ENCODE measurements at places on chromosomes 2 and 18. TPM values are rescaled to one million over a fixed set of nuclear protein-coding genes. Genes with fewer than 3 reads are reported as not detected.

ACVR1C gene
- 0.06 TPM for total RNA-seq

STRADB gene
- total RNA-seq: 25.0 TPM

CCDC142 gene
- total RNA-seq: 12.5 TPM

SLC38A11 gene
- total RNA-seq: 0.34 TPM

GREB1 gene
- 0.64 TPM for total RNA-seq

FLACC1 gene
- total RNA-seq: 0.15 TPM

INHBB gene
- total RNA-seq: 2.4 TPM

SOWAHC gene
- 5.3 TPM for total RNA-seq

SGPP2 gene
- 1.4 TPM for total RNA-seq

AGPS gene
- total RNA-seq: 53.9 TPM

CLEC4F gene
- 0.18 TPM for total RNA-seq

RUFY4 gene
- not detected for total RNA-seq

STARD6 gene
- not detected for total RNA-seq

GALNT1 gene
- 183 TPM for total RNA-seq

PDE11A gene
- total RNA-seq: not detected

ADAM23 gene
- 5.8 TPM for total RNA-seq

SPEG gene
- total RNA-seq: 1.7 TPM

LINC00305 gene
- 2.6 TPM for total RNA-seq

LRRTM1 gene
- not detected for total RNA-seq

IGFBP5 gene
- total RNA-seq: 23.4 TPM

TEX44 gene
- not detected for total RNA-seq

TMEM150A gene
- total RNA-seq: 25.2 TPM

MAP4K4 gene
- total RNA-seq: 305 TPM

APOB gene
- total RNA-seq: 0.10 TPM

ZDBF2 gene
- total RNA-seq: 8.2 TPM

ZAP70 gene
- 2.7 TPM for total RNA-seq

PLEKHB2 gene
- total RNA-seq: 113 TPM

MYOM1 gene
- total RNA-seq: 0.15 TPM

LDLRAD4 gene
- total RNA-seq: 2.2 TPM

SFT2D3 gene
- total RNA-seq: 7.3 TPM

ZNF396 gene
- total RNA-seq: 0.53 TPM

CHRNA1 gene
- 1.9 TPM for total RNA-seq

TMEM37 gene
- 5.5 TPM for total RNA-seq

WDR43 gene
- total RNA-seq: 57.3 TPM

CFAP221 gene
- total RNA-seq: 1.1 TPM

FAM228B gene
- 48.4 TPM for total RNA-seq

DLX2 gene
- total RNA-seq: 0.41 TPM

VIT gene
- not detected for total RNA-seq

C2orf69 gene
- total RNA-seq: 8.0 TPM

ONECUT2 gene
- 0.15 TPM for total RNA-seq

RIT2 gene
- not detected for total RNA-seq

LYPD6B gene
- 1.3 TPM for total RNA-seq

CYP26B1 gene
- 0.44 TPM for total RNA-seq

EGR4 gene
- total RNA-seq: not detected

UBR3 gene
- total RNA-seq: 18.5 TPM

ANKRD30B gene
- 0.70 TPM for total RNA-seq

TXNDC2 gene
- not detected for total RNA-seq

LYG2 gene
- not detected for total RNA-seq

EVX2 gene
- total RNA-seq: not detected

C2orf78 gene
- total RNA-seq: not detected

RESP18 gene
- not detected for total RNA-seq

Measured in glomerular endothelial cell (primary cell).